ENCODE measurements at places on chromosomes 3 and 15.

DNA sequence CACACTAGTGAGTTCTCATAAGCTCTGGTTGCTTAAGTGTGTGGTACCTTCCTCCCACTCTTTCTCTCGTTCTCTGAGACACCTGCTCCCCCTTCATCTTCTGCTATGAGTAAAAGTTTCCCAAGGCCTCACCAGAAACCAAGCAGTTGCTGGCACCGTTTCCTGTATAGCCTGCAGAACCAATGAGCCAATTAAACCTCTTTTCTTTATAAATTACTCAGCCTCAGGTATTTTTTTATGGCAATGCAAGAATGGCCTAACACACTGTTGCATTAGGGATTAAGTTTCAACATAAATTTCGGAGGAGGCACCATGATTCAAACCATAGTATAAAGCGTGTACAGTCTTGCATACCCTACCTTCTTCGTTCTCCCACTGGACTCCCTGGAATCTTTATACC lies 252.3 kb upstream of the CHRM5 start:
- no peak for DNase-seq

- no peak for DNase-seq
Measured at GRCh38 chr3:134149286-134149685, 101.4 kb downstream of the RYK start.

- no peak for DNase-seq
Measured at GRCh38 chr3:53084310-53085001, 38.6 kb upstream of the SFMBT1 start.

- no peak for DNase-seq
Measured at GRCh38 chr3:194773216-194773615, 87.5 kb downstream of the FAM43A start.

DNA sequence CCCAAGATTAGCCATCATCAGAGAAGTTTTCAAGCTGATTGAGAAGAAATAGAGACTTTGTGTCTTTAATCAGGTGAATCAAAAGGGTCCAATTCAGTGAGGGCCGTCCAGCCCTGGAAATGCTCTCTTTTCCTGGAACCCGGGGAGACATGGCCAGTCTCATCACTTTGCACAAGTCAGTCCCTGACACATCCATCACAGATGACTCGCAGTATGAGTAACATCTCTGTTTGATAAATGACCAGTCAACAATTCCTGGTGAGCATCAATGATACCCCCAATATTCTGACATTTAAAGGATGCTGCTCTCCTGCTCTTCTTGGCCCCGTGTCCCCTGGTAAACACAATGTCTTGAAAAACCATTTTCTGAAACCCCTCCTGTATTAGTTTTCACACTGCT lies 26.7 kb downstream of the C3orf20 start:
- no peak for DNase-seq

DNA sequence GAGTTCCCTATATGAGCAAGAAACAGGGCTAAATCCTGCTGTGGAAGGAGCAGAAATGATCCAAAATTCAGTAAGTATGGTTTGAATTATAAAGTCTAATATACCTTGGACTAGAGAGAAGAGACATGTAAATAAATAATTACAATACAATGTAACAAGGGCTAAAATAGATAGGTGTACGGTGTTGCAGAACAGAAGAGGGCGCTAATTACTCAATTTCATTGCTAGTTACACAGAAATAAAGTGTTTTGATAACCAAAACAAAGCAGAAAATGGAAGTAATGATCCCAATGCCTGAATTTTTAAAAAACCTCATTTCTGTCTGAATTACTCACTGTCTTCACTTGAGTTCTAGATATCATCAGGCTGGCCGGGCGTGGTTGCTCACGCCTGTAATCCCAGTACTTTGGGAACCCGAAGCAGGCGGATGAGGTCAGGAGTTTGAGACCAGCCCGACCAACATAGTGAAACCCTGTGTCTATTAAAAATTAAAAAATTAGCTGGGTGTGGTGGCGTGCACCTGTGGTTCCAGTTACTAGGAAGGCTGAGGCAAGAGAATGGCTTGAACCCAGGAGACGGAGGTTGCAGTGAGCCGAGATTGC lies 8.3 kb upstream of the PLCH1 start:
- peak; percentile 89 for DNase-seq

DNA sequence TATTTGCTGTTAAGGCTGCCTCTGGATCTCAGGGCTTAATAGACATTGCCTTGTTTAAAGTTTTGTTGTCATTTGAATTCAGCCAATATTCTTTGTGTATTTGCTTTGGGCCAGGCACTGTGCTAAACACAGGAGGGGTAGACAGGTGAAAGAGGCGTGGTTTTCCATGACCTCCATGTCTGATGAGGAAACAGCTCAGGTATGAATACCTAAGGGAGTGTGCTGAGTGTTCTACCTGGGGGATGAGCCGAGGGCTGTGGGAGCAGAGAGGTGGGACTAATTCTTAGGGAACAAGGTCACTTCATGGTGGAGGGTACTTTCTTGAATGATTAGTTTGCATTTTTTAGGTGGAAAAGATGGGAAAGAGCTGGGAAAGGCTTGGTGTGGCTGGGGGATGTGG lies 108.2 kb downstream of the THSD4 start:
- no peak for DNase-seq

GRCh38 chr15:90885432-90886290 lies 1.4 kb downstream of the FES start:
- DNase-seq, result peak; percentile 94

- no peak for DNase-seq
Measured at GRCh38 chr3:20853890-20854289, 667.9 kb upstream of the SGO1 start.

- DNase-seq, result peak; percentile 51
Measured at GRCh38 chr3:149512073-149512782, 37.7 kb downstream of the TM4SF4 start.

All from AML-193 (cell line).